ENCODE measurements at places on chromosomes 16 and 17. TPM values are rescaled to one million over a fixed set of nuclear protein-coding genes. Genes with fewer than 3 reads are reported as not detected.
A peak's percentile ranks its signal among the peaks of the same experiment; 100 is the strongest.

DNA sequence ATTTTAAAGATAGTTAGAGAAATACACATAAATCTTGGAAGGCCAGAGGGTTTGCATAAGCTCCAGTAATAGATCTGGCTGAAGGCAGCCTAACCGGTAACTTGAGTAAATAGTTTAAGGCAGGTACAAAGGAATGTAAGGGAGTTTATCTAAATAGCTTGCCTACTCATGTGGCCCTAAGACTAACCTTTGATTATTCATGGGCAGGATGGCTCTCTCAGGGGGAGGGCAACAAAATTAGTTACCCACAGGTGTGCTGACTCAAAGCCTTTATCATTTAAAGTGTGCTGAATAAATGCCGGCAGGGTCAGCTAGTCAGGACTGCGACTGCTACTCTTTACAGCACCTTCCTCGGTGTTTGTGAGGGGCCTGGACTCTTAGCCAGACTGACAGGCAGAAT, 761.3 kb upstream of the KIF2B start:
- DNase-seq, result no peak

DNA sequence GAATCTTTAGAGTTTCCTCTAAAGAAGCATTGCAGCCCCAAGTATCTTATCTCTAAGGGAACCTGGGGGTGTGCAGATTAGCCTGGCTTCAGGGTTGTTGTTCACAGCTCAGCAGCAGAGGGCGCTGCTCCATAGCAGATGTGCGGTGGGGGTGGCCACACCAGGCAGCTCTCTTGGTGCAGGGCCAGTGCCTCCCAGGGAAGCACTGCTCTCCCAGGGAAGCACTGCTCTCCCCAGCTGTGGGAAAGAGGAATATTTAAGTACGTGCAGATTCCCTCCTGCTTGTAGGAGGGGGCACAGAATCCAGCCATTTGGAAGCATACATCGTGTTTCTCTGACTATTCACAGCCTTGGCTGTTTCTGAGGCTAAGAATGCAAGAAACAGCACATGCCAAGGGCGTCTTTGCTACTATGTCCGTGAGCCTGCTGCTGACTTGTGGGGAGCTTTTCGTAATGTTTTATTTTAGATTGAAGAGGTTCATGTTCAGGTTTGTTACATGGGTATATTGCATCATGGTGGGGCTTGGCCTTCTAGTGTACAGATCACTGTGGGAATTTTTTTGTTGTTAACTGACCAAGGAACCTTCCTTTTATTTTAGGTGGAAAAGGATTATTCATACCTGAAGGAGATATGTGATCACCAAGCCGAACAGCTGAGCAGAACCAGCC, 217.8 kb downstream of the SPECC1 start:
- no peak for DNase-seq

DNA sequence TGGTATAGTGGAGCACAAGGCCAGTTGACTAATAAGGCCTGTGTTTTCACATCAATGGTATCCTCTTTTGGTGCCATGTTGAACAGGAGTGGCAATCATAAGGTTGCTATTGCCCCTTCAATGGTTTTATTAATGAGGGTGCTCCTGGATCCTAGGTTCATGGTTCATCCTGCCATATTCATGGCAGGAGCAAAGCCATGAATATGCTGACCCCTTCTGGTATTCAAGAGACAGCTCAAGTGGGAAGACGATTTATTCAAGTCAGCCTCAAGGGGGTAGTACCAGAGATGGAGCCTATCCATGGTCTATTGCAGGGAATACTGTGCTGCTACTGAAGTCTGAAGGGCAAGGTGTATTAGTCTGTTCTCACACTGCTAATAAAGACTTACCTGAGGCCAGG, 2.6 kb downstream of the ABCA9 start:
- DNase-seq, result no peak

- DNase-seq, result no peak
These were observed 40.0 kb upstream of the CDC42EP4 start for GRCh38 chr17:73351764-73352163.

- no peak for DNase-seq
These were observed 244.6 kb upstream of the MAF start for GRCh38 chr16:79845033-79845733.

DNA sequence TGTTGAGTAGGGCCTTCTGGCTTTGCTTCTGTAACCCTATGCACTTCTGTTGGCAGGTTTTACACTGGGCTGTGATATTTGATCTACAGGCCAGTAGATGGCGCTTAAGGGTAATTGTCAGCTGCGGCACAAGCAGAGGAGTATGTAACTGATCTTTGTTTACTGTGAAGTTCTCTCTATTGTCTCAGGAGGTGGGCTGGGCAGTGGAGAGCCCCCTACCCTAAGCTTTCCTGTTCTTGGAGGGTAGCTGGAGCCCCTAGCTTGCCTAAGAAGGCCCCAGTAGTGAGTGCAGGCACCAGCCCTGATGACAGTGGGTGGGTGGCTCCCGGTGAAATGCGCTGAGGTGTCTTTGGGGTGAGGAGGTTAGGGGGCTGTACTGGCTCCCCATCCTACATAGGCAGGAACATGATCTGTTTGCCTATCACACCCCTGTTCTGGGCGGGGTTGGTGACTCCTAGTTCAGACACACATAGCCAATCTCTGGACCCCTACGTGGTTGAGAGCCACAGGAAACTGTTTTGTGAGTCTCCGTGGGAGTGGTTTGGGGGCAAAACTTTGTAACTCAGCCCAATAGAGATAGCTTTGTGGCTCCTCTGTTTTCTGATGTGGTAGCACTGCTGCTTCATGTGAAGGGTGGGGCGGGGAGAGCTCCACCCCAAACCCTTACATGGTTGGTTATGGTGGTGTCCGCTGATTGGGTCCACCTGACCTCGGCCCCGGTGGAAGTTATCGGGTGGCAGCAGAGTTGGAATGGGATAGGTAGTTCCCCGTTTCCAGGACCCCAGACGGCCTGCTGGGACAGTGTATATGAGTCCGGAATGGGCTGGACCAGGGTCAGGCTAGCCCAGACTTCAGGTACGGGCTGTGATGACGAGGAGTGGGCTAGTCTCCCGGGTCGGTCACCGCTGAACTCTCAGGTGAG, 60.4 kb downstream of the SLFN11 start:
- DNase-seq, result peak; percentile 16

DNA sequence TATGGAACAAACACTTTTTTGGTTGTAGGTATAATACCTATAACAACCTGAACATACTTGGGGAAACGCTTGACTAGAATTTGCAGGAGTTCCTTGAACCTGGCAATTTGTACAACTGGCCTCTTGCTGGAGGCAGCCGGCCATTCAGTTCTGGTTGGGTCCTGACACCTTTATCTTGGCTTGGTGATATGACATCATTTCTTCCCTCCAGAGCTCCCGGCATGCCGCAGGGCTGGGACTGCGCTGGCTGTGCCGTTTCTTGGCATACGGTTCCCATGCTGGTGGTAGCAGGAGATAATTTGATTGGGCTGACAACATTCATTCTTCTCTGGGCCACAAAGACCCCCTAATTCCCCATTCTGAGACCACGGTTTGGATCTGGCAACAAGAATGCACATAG, 87.5 kb downstream of the ASIC2 start:
- no peak for DNase-seq

DNA sequence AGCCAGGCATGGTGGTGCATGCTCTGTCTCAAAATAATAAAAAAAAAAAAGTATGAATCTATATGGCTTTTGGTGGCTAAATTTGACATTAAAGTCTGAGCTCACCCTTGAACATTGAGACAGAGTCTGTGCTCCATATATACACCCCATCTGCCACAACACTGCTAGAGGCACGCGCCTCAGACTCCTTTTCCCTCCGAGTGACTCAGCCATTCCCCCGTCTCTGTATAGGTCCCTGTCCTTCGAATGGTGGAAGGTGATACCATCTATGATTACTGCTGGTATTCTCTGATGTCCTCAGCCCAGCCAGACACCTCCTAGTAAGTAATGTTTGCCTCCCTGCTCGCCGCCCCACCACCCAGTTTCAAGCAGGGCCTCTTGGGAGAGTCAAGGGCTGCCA, 4.5 kb upstream of the EFNB3 start:
- DNase-seq, result no peak

- no peak for DNase-seq
These were observed 32.5 kb downstream of the PIEZO1 start for GRCh38 chr16:88752386-88753002.

- DNase-seq, result no peak
These were observed 101.4 kb downstream of the MAP2K4 start for GRCh38 chr17:12122075-12122474.

DNA sequence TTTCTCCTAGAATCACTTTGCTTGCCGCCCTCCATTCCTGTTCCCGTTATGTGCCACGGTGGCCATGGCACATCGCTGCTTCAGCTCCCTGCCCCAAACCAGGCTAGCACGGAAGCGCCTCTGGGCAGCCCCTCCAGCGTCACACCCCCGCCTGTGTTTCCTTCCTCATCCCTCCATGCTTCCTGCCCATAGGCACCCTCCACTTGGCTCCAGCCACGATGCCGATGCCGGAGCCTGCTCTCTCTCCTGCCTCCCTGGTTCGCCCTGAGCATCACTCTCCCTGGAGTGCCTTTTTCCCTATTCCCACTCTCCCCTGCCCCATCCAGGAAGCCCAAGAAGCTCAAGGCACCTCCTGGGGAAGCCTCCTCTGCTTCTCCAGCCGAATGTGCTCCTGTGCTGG, 3.2 kb upstream of the ARHGAP23 start:
- DNase-seq, result no peak

DNA sequence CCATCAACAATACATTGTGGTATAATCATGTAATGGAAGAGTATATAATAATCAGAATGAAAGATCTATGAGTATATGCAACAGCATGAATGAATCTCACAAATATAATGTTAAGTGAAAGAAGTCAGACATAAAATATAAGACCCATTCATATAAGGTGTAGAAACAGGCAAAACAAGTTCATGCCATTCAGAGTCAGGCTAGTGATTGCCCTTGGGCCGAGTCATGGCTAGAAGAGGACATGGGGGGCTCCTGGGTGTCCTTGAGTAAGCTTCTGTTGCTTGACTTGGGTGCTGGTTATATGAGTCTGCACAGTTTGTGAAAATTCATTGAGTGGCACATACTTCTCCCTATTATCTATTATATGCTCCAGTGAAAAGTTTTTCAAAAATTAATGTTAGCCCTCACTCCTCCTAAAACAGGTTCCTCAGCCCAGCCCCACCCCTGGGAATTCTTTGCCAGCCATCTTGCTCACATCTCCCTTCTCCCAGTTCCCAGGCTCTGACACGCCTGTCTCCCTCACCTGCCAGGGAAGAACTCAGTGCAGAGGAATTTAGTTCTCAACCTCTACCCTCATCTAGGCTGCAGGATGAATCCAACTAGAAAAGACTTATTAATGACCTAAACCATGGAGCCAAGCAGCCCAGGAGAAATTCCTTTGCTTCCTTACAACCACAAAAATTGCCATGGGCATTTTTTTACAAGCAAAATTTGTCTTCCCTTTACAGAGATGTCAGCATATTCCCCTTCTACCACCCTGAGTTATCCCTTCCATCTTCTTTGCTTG, 52.4 kb upstream of the NFAT5 start:
- DNase-seq, result peak; percentile 69

DNA sequence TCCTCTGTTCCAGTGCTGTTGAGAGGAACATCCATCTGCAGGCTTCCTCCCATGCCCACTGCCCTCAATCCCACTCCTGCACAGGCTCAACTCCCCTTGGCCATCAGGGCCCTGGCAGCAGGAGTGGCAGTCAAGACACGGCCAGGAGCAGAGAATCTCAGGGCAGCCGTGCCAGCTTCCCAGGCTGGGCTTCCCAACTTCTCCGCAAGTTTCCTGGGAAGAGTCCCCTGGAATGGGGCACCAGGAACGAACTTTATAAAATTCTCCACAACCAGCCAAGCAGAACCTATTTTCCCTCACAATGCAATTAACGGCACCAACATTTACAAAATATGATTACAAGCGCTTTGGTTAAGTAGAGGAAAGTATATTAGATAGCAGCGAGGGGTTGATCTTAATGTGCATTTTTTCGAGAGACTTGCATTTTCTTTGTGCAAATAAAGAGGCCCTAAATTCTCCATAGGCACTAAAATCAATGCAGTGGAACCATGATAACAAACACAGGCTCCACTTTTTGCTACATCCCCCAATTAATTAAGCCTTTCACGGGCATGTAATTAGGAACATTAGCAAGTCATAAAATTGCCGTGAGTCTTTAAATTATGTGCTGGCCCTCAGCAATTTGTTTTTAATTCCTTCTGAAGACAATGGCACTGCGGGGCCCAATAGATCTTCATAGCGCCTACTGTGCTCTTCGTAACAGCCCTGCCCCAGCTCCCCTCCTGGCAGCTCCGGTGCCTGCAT, 99.9 kb upstream of the LHX1 start:
- DNase-seq, result no peak

DNA sequence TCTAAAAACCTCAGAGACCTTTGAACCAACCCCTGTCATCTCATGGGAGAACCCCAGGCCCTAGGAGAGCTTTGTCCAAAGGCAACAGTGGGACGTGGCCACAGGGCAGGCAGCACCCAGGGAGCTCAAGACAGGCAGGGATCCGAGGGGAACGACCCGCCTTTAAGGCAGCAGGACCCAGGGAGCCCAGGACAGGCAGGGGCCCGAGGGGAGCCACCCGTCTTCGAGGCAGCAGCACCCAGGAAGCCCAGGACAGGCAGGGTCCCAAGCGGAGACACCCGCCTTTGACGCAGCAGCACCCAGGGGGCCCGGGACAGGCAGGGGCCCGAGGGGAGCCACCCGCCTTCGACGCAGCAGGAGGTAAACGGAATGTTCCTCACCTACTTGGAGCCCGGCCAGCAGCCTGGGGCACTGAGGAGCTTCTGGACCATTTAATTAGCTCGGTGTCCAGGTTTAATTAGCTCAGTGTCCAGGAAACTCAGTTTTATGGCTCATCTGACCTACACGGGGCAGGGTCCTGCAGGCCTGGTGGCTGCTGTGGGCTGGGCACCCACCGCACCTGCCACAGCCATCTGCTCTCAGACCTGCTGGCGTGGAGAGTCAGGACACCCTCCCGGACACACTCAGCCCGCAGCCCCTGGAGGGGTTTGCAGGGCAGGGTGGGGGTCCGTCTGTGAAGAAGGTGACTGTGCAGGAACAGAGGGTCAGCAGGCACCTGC, 24.4 kb downstream of the PIEZO1 start:
- DNase-seq, result no peak

DNA sequence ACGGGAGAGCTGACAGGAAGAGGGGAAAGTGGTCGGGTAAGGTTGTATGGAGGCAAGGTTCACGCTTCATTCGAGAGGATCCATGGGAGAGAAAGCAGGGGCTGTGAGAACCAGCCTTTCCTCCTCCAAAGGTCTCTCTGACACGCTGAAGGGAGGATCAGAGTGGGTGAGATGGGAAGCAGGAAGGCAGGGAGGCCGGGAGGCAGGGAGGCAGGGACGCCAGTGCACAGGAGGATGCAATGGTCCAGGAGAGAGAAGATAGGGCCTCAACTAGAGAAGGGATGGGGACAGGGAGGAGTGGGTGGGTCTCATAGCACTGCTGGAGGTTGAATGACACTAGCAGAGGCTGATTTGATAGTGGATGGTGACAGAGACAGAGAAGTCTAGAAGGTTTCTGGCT, 54.1 kb downstream of the PIMREG start:
- no peak for DNase-seq

Gene CTU2
- total RNA-seq, result 9.3 TPM

Gene VTN
- total RNA-seq, result not detected

Data from epithelial cell of proximal tubule (primary cell).